Keratinocyte (primary cell): ENCODE measurements at places on chromosomes 11 and 22. TPM values are rescaled to one million over a fixed set of nuclear protein-coding genes. Genes with fewer than 3 reads are reported as not detected.

DNA sequence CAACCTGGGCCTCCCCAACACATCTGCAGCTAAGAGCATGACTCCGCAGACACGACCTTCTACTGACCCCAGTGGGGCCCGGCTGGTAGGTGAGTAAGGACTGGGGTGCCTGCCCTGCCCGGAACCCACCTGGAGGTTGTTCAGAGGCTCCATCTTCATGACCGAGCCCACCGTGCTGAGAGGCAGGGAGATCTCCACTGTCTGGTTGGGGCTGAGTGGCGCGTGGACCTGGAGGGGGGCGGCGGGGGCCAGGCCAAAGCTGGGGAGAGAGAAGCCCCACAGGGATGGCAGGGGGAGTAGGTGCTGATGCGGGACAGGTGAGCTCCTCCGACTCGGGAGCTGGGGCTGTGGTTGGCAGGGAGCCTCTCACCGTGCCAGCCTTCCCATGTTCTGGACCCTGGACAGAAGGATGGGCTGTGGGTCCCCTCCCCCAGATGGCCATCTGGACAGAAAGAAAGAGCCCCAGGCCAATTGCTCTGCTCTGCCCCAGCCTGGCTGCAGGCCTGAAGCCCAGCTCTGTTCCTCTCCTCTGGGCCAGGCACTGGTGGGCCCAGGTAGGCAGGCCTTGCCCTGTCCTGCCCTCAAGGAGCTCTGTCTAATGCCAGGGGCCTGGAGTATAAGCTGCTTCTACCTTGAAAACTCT is 16.3 kb upstream of the RASL10A start:
- DNase-seq, result no peak

DNAJC4 gene
- polyA plus RNA-seq, result 10.1 to 24.7 TPM (median 12.2 TPM) in 3 replicates

GRCh38 chr11:20599221-20600019 is at the start of gene SLC6A5:
Gene SLC6A5 (plus strand): TSS chr11:20599608. CDS start chr11:20599673, 65 bp downstream.
- DNase-seq, result no peak

GRCh38 chr11:8288824-8289491 is 25.3 kb upstream of the LMO1 start:
- DNase-seq, result no peak

GRCh38 chr11:86164106-86164505 is 80.4 kb upstream of the EED start:
- no peak for DNase-seq
